ENCODE measurements at places on chromosomes 3 and 15. TPM values are rescaled to one million over a fixed set of nuclear protein-coding genes. Genes with fewer than 3 reads are reported as not detected.

DNA sequence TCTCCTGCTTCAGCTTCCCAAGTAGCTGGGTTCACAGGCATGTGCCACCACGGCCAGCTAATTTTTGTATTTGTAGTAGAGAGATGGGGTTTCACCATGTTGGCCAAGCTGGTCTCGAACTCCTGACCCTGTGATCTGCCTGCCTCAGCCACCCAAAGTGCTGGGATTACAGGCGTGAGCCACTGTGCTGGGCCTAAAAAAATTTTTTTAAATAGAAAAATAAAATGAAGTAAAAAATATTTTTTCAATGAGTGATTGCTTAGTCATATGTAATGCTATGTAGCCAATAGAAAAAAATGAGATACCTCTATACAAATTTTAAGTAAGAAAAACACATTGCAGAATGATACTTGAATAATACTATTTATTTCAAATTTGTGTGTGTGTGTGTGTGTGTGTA, 27.9 kb upstream of the SLC30A4 start:
- DNase-seq: peak; percentile 8

- no peak for DNase-seq
These were observed 21.9 kb downstream of the ACAA1 start for GRCh38 chr3:38114875-38115644.

DNA sequence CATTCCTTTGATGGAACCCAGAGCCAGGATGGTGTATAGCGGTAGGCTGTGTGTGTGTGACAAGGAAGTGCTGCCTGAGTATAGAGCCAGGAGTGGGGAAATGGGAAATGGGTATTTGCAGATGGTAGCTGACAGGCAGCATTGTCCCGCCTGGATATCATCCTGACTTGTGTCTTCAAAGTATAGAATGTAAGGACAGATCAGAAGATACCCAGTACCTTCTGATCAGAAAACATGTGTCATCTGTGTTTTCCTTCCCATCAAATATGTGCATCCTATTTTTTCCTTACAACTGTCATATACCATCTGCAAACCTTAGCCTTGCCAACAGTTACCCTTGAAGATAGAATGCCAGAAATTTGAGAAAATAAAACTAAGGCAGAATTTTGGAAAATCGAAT, 146.2 kb upstream of the CBLB start:
- no peak for DNase-seq

- DNase-seq: no peak
These were observed 77.9 kb downstream of the NTRK3 start for GRCh38 chr15:88178631-88179030.

GRCh38 chr3:197003461-197004385, 25.9 kb downstream of the MELTF start:
- no peak for DNase-seq

- DNase-seq: no peak
These were observed 65.2 kb downstream of the GTPBP8 start for GRCh38 chr3:113055961-113056360.

GRCh38 chr3:48395714-48396113, 23.7 kb downstream of the FBXW12 start:
- DNase-seq: no peak

DNA sequence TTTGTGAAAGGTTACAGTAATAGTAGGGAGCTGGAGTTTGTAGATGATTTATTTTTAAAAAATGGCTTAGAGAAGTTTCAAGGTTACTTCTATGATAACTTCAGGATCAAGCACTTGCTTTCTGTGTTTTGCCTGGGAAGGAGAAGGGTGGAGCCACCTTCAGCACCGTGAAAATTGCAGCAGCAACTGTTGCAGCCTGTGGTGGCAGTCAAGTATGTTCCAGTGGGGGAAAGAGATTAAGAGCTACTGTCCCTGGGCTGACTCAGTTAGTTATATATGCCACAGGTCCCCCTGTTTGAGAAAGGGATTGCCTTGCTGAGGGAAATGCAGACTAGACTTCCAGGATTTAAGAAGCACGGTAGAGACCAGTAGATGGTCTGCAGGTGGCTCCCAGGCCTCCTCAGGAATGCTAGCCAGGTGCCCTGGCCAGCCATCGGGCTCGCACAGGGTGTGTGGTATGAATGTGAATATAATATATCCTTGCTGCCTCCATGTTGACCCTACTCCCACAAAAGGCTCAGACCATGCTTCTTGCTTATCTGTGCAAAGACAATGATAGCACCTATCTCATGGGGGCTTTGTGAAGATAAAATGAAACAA, 389.5 kb downstream of the CACNA2D3 start:
- DNase-seq: no peak

DNA sequence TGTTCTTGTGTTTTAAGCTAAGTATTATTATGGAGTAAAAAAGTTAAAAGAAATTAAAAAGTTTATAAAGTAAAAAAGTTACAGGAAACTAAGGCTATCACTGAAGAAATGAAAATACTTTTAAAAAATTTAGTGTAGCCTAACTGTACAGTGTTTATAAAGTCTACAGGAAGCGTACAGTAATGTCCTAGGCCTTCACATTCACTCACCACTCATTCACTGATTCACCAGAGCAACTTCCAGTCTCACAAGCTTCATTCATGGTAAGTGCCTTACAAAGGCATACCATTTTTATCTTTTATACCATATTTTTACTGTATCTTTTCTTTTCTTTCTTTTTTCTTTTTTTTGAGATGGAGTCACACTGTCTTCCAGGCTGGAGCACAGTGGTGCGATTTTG, 40.7 kb upstream of the SCN5A start:
- no peak for DNase-seq

GRCh38 chr3:64463981-64464380, 223.8 kb downstream of the ADAMTS9 start:
- no peak for DNase-seq

- no peak for DNase-seq
These were observed 3.0 kb downstream of the SPATA16 start for GRCh38 chr3:173138026-173138425.

DNA sequence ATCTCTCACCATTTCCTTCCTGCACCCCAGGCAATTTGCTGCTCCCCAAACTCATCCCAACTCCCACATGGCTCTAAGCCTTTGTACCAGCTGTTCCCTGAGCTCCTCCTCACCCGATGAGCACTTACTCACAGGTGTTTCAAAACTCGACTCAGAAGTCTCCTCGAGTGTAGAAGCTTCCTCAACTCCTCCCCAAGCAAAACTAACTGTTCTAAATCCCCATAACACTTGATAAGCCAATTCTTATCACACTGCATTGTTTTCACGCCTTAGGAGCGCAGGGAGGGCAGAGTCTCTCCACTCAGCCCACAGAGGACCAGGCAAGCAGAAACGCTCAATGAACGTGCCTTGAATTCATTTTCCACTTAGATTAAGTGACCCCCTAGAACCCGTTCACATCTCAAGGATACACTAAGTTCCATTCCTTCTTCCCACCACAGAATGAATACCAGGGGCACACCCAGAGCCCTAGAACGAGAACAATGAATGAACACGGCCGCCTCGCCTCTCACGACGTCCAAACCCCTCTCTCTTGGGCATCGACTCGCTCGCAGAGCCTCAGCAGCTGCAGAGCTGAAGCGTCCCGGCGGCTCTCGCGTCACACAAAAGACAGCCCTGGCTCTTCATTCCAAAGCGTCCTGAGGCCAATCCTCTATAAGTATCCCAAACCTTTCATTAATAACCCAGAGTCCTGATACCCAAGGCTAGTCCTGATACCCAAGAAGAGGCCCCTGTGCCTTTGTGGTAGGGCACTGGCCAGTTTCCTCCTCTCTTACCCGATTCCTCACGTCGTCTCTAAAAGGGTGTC, 1.1 kb downstream of the RAF1 start:
- DNase-seq: peak; percentile 51

GRCh38 chr3:9209777-9210176, 39.7 kb downstream of the SRGAP3 start:
- no peak for DNase-seq

GRCh38 chr15:50562735-50563640, 16.5 kb upstream of the USP50 start:
- peak; percentile 7 for DNase-seq

DNA sequence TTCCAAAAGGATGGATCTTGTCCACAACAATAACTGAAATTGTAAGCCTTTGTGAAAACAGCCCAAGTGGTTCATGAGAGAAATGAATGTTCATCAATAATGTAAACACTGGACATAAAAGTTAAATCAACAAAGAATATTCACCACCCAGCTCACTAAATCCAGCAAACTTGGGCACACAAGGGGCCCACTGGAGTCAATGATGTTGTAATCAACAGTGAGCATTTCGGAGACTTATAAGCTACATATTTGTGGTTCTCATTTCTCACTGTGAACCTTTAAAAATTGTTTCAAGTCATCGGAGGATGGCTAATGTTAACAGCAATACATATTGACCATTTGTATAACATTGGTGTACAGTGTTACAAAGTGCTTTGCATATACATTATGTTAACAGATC, 63.1 kb downstream of the VGLL4 start:
- no peak for DNase-seq

DNA sequence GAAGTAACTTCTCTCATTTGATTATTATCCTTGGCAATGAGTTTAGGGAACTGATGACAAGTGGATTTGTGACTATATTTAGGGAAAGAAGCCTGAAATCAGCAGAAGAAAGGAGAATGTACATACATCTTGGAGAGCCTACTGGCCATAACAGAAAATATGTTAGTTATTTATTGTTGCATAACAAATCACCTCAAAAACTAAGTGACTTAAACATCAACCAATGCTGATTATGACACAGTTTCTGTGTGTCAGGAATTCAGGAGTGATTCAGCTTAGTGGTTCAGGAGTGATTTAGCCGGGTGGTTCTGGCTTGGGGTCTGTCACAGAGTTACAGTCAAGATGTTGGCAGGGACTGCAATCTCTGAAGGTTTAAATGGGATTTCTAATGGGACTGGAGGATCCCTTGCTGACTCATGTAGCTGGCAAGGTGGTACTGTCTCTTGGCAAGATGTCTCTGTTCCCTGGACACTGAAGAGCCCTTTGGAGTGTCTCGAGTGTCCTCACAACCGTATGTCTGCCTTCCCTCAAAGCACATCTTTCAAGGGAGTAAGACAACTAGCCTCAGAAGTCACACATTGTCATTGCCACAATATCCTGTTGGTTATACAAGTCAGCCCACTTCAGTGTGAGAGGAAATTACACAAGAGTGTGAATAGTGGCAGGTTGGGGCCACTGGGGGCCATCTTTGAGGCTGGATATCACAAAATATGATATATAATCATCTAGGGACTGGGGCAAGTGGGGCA, 248.9 kb downstream of the SV2B start:
- peak; percentile 34 for DNase-seq

- no peak for DNase-seq
These were observed 21.8 kb upstream of the IL1RAP start for GRCh38 chr3:190492129-190492528.

GRCh38 chr3:16286161-16286560, 21.1 kb downstream of the OXNAD1 start:
- DNase-seq: no peak

- DNase-seq: no peak
These were observed 201.6 kb downstream of the PDZRN3 start for GRCh38 chr3:73423116-73423515.

DNA sequence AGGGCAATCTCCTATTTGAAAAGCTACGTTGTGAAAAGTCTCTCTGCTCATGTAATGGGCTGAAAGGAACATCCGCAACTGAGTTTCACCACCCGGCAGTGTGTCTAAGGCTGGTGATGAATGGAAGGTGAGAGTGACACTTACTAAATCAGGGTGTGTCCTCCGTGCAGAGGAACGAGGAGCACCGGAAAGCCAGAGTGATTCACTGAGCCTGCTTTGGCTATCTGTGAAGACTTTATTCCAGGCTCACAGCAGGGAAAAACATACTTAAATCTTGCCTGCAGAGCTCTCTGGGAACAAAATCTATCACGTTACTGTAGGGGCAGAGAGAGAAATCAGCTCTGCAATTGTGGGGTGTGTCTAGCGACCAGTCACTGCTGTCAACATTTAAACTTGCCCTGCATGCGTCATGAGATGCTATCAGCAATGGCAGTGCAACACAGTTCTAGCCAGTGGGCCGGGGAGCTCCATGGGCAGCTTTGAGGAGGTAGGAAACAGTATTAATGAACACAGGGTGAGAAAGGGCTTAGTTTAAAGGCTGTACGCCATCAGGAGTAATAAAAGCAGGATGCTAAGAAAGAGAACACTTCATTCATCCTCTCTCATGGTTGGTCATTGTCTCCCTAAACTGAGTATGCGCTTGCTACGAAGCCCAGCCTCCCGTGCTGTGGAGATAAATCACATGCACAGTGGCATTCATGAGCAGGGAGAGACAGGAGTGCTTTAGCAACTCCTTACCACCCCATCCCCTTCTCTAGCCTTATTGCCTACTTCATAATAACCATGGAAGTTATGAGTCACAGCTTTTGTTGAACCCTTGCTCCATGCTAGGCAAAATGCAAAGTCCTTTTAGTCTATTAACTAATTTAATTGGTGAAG, 542.7 kb upstream of the ADAMTS9 start:
- DNase-seq: no peak

DNA sequence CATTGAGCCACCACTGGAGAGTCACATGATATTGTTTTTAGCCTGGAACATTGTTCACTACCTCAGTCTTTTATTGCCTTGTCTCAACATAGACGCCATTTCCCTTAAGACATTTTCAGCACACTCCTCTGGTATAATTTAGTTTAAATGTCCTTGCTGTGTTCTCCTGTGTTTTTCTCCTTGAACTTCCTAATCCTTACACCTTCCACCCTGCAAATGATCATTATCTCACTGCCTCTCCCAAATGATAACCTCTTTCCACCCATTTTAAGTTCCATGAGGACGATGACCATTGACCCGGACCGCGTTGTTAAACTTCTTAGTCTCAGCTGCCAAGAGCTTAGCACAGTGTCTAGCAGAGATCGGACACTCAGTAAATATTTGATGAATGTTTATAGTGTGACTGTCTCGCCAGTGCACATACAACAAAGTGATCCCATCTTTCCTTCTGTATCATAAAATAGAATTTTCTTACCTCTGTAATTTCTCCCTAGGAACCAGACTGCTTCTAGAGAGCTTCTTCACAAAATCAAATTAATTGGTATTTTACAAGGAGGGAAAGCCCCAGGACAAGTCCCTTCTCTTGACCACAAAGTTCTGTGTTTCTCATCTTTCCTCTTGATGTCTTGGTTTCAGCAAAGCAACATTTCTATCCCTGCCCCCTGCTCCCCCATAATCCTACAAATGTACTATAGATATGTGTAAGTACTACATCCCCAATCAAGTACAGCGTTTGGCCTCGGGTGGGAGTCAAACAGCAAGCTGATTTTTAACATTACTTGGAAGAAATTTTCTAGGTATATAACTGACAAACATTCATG, 429.6 kb downstream of the LPP start:
- no peak for DNase-seq

- DNase-seq: no peak
These were observed 95.7 kb downstream of the NSUN3 start for GRCh38 chr3:94158512-94158911.

GRCh38 chr3:25910997-25911396, 121.1 kb downstream of the OXSM start:
- no peak for DNase-seq

Gene CSPG4
- total RNA-seq: 31.4 TPM

Gene BFSP2
- not detected for total RNA-seq

Gene PRSS50
- total RNA-seq: not detected

Gene OR5K2
- not detected for total RNA-seq

Gene NR2C2
- total RNA-seq: 23.7 TPM

Gene PLSCR5
- total RNA-seq: not detected

Gene GOLGA6B
- not detected for total RNA-seq

All from RPMI7951 (cell line).